Midbrain (tissue), 1 donor: ENCODE measurements at places on chromosomes 12 and 14.

DNA sequence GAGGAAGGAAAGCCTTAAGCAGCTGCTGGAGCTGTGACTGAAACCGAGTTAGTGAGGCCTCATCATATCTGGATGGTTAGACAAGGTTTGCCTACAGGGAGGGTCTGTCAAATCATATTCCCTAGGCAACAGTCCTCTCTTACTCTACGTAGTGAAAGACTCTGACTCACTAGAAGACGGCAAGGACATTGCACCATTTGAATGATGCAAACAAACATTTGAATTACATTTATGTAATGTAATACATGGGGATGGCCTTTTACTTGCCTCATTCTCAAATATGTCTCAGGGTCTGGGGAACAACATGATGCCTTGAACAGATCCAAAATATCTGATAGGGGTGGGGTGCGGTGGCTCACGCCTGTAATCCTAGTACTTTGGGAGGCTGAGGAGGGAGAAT lies 29.8 kb upstream of the STRAP start:
- DNase-seq: no peak

GRCh38 chr12:13126494-13126893 lies 23.0 kb upstream of the GSG1 start:
- no peak for DNase-seq

GRCh38 chr14:71592361-71592760 lies 339.9 kb upstream of the RGS6 start:
- DNase-seq: no peak

DNA sequence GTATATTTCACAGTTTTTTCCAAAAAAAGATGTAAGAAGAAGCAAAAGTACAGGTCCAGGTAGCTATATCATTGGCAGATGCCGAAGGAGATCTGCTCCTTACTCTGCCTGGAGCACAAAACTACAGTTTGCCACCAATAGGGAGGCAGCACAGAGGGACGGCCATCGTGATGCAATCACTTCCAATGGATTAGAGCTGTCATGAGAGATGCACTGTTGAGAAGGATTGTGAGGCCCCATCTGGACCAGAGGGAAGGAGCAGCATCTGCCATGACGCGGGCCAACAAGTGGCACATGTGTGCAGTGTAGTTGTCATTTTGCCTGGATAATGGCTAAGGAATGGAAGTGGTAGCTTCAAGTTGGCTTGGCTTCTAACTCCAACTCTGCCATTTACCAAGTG lies 318.8 kb upstream of the FKBP4 start:
- no peak for DNase-seq

DNA sequence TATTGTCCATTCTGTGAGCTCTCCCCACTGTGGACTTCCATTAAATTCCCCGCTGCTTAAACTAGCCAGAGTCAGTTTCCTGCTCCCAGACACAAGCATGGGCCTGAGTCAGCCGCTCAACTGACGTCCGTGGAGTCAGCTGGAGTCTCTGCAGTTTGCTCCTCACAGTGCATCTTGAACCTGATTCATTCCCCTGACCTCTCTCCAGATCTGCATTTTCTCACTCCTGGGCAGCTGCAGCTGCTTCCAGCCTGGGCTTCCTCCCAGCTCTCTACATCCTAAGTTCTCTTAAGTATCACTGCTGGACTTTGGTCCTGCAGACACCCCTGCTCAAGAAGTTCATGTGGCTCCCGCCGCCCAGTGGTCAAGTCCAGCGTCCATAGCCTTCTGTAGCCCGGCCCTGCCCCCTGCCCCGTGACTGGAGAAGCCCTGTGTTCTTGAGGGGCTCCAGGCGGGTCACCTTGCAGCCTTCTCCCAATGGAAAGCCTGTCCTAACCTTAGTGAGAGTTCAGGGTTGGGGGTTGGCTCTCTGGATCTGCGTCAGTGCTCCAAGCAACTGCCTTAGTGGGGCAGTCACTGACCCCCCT lies 20.0 kb downstream of the NFKBIA start:
- peak; percentile 46 for DNase-seq

DNA sequence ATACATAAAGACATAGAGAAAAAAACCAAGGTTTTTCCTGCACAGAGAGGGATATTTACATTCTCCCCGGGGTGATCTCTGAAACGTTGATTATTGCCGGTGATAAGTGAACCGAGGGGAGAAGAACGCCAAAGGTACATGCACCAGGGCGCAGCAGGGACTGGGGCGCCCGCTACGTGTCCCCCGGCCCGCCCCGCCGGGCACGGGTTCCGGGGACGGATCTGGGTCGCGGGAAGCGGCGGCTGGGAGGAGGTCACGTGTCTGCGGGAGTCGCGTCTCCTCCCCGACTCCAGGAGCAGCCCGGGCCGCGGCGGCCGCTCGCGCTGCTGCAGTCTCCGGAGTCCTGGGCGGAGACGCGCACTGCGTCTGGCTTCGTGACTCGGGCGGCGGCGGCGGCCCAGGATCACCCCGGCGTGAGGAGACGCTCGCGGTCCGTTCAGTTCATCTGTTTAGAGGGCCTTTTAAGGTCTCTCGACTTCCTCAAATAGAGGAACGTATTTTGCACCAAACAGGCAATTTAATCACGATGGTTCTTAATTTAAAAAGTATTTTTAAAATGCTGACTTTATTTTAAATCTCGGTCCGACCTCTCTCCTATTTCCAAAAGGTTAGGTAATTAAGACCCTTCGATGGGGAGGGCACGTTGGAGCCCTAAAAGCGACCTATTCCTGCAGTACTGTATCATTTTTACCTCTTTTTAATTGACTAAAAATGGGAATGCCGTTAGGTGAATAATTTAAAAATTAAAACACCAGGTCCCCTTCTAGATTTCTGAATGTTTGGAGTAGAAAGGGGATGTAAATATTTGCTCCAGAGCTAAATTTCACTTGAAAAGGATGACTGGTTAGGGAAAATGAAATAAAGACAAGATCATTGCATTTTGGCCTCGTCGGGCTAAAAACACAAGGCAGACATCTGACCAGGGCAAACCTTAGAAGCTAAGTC lies 1.8 kb upstream of the BHLHE41 start:
- peak; percentile 84 for DNase-seq

DNA sequence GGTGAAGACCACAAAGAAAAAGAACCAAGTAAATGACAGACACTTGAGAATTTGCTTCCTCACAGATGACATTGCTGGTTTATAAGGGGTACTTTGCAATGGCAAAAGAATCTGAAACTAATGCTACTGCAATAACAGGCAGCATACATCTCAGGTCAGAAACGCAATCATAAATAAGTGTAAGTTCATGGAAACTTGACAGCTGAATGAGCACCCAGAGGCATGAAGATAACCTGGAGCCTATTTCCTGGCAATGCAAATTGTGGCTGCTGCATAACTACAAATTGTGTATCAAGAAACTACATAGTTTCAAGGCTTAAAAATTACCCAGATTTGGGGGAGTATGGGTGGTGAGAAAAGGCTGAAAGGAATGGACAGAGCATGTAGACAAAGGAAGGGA lies 8.5 kb upstream of the MYO1A start:
- no peak for DNase-seq

DNA sequence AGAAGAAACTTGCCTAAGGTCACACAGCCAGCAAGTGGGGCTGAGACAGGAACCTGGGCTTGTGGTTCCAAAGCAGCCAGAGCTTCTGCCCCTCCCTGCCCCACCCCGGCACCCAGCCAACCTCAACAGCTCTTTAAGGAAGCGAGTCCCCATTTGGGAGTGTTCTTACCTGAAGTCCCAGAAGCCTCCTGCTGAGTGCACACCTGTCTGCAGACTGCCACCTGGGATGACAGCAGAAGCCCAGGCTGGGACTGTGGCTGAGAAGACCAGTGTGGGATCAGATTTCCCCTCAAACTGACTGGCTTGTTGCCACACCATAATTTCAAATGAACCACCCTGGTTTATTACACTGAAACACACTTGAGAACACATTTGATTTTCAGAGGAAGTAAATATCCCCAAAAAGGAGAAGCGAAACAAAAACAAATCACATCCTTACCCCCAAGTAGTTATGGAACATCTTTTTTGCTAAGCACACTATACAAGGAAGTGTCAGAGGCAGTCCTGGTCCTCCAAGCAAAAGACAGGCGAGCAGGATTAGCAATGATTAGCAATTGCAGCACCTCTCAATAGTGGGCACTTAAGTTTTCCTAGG lies 6.3 kb upstream of the RIN3 start:
- DNase-seq: peak; percentile 24

DNA sequence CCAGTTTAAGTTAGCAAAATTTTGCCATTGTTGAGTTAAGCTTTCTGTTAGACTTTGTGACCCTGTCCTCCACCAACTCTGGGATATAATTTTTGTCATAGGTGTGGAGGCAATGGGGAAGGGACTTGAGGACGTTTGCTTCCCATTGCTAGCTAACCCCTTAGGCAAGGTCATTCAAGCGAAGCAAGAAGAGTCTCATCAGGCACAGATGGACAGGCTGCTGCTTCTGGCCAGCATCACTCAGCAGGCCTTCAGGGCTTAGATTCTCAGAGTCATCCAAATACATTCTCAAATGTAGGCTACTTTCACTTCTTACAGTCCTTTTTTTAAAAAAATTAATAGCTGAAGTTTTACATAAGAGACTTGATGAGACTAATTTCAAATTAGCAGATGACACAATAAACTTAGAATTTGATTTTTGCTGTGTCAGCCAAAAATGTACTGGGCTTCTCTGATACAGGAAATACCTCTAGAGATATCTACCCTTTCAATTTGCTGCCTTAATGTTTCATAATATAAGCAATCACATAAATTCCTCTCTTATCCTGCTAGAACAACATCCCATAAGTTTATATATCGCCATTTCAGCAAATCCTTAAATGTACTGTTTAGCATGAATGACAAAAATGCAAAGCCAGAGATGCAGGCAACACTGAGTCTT lies 875.2 kb downstream of the FLRT2 start:
- DNase-seq: no peak

GRCh38 chr12:40146800-40147797 lies 41.2 kb upstream of the SLC2A13 start:
- no peak for DNase-seq

- DNase-seq: no peak
These were observed 4.7 kb downstream of the NFYB start for GRCh38 chr12:104133321-104133720.

- no peak for DNase-seq
These were observed 645.6 kb downstream of the SOX5 start for GRCh38 chr12:23303821-23304220.

DNA sequence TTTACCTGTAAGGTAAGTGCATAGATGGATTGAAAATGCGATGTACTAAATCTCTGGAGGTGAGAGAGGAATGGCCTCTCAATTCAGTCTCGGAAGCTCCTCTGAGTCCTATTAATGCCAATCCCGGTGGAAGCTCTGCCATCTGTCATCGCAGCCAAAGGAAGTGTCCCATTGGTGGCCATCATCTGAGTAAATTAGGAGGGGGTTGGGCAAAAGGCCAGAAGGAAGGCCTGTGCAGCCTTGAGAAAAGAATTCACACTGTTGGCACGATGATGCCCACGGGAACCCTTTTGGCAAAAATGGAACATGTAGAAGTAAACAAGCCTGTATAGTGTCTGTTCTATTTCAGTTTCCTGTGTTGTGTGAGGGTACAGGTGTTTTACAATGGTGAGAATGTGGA lies 494.8 kb downstream of the NELL2 start:
- no peak for DNase-seq

GRCh38 chr14:41830714-41831406 lies 224.2 kb downstream of the LRFN5 start:
- no peak for DNase-seq

DNA sequence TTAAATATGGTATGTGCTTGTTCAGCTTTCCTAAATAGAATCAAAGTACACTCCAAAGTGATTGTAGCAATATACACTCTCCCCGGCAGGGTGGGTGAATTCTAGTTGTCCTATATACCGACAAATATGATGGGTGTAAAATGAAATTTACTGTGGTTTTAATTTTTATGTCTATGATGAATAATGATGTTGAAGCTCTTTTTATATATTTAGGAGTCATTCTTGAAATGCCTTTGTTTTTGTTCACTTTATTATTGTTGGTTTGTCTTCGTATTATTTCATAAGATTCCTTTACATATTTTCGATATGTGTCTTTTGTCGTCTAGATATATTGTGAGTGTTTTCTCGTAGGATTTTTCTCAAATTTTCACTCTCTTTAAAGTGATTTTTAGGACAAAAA lies 105.7 kb downstream of the PDE3A start:
- DNase-seq: no peak

DNA sequence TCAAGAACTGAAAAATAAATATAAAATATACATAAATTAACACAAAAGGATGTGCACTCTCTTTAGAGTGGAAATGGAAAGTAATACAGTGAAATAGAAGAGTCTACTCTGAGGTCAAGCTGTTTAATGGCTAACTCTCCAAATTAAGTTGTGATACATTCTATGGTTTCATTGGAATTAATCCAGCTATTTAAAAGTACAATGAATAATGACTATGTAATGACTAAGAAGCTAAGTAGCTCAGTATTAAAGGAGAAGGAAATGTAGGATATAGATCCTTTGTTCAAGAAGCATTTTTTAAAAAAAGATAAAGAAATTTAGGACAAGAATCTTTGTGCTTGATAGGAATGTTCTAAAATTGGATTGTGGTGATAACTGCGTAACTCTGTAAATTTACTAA lies 85.3 kb downstream of the LRP6 start:
- DNase-seq: no peak

DNA sequence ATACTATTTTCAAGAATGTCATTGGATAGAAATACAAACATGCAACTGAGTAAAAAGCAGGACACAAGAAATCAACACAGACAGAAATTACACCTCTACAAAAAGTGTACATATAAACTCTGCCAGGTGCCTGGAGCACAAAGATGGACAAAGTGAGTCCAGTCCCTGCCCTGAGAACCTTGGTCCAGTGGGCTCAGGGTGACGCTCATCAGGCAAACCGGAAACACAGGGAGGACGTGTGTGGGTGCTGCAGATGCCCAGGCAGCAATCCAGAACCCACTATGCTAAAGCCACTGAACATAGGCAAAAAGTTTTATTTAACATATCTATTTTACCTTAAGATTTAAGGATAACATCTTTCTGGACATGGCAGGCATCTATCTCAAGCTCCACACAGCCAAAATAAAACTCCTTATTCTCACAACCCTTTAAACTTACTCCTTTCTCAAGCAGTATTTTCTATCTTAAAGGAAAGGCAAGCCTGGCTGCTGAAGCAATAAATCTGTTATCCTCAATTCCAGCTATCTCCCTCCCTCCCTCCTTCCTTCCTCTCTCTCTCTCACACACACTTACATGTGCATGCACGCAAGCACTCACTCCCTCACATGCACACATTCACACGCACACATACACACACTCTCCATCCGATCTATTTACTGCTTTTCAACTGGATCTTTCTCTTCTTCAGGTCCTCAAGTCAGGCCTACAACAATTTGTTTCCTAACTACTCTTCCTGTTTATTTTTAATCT lies 10.2 kb downstream of the PPP1R13B start:
- DNase-seq: no peak

GRCh38 chr14:23776296-23776695 lies 140.1 kb downstream of the DHRS2 start:
- DNase-seq: no peak

- no peak for DNase-seq
These were observed 9.2 kb downstream of the ERP29 start for GRCh38 chr12:112022241-112023016.

- no peak for DNase-seq
These were observed 185.3 kb upstream of the ABCD2 start for GRCh38 chr12:39804898-39805297.

- DNase-seq: no peak
These were observed 90.9 kb upstream of the DCN start for GRCh38 chr12:91273560-91273959.

- DNase-seq: no peak
These were observed 10.3 kb downstream of the ZNF605 start for GRCh38 chr12:132945806-132946205.

GRCh38 chr12:108516511-108517275 lies 1.6 kb downstream of the FICD start:
- DNase-seq: no peak
